Urothelium cell line (cell line): ENCODE measurements at places on chromosomes 7 and 10.

DNA sequence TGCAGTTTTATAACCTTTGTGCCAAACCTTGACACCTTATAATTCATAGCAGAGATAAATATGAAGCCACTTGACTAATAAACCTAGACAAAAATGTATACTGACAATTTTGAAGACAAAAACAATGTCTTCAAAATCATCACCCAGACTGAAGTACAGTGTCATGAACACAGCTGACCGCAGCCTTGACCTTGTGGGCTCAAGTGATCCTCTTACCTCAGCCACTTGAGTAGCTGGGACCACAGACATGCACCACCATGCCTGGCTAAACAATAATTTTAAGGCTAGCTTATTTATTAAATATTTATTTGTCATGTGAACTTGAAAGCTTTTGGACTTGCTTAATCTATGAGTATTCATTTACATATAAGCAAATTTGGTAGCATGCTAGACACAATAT lies 24.3 kb downstream of the IL6 start:
- DNase-seq = no peak

DNA sequence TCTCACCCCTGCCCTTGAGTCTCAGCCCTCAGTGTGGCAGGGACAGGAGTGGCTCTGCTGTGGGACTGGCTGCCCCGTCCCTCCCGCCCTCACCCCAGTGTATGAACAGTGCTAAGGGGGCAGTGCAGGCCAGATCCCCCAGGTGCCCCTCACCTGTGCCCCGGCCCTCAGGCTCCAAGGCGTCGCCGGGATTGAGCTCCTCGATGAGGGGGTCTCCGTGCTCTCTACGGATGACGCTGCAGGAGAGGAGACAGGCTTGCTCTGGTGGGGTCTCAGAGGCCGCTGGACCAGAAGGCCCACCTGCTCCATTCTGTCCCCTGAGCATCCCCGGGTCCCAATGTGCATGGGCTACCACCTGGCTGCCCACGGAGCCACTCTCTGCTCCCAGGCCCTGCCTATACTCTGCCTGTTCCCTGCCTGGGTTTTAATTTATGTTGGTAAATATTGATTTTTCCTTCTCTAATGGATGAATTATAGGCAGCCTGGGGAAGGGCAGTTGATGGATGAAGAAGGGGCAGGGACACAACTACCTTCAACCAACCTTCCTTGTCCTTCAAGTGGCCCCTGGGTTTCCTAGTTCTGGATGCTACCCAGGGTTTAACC lies 47.2 kb downstream of the GOLGA7B start:
- no peak for DNase-seq

- no peak for DNase-seq
Measured at GRCh38 chr10:96376483-96376882, 17.7 kb upstream of the OPALIN start.

DNA sequence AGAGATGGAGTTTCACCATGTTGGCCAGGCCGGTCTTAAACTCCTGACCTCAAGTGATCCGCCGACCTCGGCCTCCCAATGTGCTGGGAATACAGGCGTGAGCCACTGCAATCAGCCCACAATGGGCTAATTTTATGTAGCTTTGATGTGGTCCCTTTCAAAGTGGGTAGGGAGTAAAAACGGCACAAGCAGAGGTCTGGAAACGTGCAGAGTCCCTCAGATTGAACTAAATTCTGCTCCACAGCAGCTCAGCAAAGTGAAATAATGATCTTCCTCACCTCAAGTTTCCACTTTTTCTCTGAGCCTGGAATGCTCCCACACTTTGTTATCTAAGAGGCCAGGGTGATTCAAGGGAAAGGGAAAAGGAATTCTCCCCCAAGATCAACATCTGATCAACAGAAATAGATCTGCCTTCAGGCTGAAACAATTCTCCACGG lies 6.1 kb downstream of the CCDC3 start:
- no peak for DNase-seq

- no peak for DNase-seq
Measured at GRCh38 chr7:142321391-142321790, 63.5 kb upstream of the PRSS58 start.

DNA sequence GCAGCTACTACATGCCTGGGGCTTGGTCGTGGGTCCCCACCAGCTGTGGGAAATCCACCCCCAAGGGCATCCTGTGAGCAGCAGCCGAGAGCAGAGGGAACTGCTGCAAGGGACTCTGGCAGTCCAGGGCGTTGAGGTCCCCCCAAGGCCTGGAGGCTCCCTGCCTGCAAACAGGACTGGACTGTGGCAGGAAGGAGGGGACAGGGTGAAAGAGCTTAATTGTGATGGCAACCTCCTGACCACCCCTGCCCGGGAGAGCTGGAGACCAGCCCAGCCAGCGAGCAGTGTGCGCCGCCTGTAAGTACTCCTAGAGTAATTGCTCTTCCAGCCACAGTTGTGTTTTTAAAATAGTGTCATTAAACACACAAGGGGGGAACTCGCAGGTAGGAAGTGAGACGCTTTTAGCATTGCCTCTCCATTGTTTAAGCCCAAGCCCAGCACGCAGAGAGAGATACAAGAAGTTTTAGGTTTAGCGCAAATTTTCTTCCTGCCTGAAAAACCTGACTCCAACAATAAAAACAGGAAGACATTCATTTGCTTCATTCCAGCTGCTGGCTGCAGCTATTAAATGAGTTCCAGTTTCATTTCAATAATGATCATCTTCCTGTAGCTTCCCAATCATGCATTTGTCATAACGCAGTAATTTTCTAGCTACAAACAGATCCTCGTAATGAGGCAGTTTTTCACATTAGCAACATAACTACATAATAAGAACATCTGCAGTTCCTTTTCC lies 111.1 kb downstream of the EBF3 start:
- no peak for DNase-seq

GRCh38 chr10:132899054-132899750 lies 43.2 kb downstream of the CFAP46 start:
- DNase-seq = no peak

- no peak for DNase-seq
Measured at GRCh38 chr10:48505394-48506112, 99.3 kb downstream of the ARHGAP22 start.

- DNase-seq = no peak
Measured at GRCh38 chr7:50614721-50615518, 49.7 kb upstream of the DDC start.

DNA sequence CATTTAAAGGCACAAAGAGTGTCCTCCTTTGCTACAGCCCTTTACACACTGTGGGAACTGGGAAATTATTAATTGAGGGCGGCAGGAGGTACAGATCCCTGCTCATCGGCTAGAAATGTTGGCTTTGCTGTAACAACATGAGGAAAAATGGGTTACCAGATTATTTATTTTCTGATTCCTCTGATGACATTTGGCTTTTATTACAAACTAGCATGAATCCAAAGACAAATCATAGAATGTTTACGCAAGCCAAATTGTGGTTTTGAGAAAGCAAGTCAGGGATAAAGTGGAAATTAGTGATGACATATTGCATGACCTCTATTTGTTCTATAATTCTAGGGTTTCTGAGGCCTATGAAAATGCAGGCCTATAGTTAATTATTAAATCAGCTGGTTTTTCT lies 126.1 kb upstream of the TMEM196 start:
- DNase-seq = no peak

DNA sequence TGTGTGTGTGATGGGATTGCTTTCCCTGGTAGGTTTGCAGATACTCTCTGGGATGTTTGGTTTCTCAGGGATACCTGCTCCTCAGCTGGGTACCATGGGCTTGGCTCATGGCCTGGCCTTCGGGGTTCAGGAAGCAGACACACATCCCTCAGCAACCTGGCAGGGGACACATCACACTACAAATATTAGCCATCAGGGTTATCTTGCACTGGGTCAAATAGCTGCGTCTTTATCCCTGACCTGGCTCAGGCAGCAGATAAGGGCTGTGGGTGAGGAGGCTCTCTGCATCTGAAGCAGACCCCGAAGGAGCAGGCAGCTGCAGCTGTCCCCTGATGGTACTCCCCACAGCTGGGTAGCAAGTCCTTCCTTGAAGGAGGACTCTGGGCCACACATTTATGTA lies 25.7 kb upstream of the CDHR3 start:
- no peak for DNase-seq

DNA sequence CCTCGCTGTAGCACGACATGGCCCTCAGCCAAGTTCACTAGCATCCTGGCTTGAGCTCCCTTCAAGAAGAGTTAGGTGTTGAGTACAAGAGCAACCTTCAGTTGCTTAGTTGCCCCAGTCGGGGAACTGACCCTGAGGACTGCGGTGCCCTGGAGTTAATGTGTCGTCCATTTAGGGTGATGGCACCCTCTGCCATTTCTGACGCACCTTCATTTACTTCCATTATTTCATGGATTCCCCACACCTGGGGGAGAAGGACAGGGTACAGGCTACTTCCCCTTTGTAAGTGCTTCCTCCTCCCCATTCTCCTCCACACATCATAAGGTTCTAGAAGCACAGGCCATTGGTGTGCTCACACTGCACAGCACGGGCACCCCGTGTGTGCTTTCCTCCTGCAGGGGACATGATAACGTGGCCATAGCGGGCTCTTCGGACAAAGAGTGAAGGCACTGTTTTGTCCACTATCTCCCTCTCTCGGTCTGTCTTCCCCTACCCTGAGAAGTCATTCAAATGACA lies 1.8 kb downstream of the ALOX5 start:
- DNase-seq = no peak

DNA sequence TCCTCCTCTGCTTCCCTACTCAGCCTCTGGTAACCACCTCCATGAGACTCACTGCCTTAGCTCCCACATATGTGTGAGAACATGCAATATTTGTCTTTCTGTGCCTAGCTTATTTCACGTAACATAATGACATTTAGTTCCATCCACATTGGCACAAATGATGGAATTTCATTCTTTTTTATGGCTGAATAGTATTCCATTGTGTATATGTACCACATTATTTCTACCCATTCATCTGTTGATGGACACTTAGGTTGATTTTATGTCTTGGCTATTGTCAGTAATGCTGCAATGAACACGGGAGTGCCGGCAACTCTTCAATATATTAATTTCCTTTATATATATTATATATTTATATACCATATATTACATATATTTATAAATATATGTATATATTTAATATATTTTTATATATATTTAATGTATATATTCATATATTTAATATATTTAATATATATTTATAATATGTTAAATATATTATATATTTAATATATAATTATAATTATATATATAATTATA lies 1046.9 kb downstream of the DNAJB9 start:
- DNase-seq = no peak

- DNase-seq = no peak
Measured at GRCh38 chr10:83539528-83540308, 599.6 kb upstream of the GHITM start.

DNA sequence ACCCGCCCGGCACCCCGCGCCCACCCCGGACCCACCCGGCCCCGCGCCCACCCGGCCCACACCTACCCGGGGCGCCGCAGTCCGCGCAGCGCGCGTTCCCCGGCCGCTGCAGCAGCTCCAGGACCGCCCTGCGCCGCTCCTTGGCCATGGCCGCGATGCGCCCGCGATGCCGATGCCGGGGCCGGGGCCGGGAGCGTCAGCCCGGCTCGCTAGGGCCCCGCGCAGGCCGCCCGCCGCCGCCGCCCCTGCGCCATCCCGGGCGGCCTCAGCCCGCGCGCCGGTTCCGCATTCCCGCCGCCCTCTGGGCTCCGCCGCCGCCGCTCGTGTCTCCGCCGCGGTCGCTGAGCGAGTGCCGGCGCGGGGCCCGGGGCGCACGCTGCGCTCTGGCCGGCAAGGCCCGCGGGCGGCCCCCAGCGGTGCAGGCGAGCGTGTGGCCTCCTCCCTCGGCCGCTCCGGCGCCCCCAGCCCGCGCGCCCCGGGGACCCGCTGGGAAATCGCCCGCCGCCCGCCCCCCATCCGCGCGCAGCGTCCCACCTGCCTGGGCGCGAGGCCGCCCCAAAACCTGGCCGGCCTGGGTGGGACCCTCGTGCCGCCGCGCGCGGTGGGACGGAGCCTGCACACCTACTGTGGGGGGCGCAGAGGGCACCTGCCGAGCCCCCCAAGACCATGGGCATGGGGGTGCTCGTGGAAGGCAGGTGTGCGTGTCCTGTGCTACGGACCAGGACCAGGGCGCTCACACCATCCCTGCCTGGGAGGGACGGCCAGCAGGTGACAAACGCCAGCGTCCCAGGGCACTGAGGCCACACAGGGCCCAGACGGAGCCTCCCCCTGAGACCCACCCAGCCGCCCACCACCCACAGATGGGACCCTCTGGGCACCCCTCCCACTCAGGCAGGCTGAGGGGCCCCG lies at the start of gene ADAP1:
ADAP1 (minus strand) TSS at position 351 of the 909 bp plus-strand sequence; CDS start at position 148, 203 bp downstream.
- DNase-seq = peak; percentile 62

- peak; percentile 33 for DNase-seq
Measured at GRCh38 chr10:69316313-69317059, 38.2 kb downstream of the HK1 start.

DNA sequence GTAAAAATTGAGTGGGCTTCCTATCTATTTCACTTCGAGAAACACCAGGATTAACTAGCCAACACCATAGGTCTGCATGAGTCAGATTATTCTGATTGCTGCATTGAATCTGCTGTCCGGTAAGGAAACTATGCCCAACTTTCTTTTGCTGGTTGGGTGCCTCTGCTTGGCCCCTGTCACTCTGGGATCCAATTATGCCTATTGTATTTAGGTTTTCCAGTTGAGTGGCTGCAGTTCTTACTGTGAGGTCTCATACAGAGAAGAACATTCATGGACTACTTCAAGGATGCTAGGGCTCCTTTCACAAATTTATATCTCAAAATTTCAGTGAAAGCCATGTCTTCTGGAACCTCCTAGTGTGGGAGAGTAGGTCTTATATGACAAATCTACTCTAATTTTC lies 215.1 kb upstream of the SORCS1 start:
- DNase-seq = no peak

DNA sequence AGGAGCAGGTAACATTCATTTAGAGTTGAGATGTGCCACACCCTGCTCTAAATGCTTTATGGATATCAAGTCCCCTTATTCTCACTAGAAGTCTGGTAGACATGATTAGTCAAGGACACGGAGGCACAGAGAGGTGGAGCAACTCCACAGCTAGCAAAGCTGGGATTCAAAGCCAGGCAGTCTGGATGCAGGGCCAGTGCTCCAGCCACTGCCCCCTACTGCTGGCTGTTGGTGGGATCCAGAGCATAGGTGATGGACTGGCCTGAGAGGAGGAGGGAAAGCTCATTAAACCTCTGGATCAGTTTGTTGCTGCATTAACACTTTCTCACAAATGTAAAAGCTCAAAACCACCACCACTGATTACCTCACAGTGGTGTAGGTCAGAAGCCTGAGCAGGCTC lies 22.6 kb upstream of the KBTBD2 start:
- DNase-seq = no peak

DNA sequence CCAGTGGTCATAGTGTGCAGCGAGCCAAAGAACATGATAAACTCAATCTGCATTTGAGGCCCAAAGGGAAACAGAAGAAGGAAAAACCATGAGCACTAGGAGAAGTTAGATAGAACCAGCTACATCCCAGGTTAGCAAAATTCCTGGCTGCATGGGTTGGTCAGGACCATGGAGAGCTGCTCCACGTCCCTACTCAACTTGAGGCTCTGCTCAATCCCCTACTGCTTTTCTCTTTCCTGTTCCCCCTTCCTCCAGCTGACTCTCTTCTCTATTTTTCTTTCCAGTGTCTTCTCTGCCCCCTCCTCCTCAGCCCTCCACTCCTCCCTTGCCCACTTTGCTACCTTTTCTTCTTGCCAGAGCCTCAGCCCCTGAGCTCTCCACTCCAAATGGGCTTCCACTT lies 21.9 kb upstream of the VSIR start:
- DNase-seq = peak; percentile 60
